ENCODE measurements at places on chromosomes 16 and 17.

DNA sequence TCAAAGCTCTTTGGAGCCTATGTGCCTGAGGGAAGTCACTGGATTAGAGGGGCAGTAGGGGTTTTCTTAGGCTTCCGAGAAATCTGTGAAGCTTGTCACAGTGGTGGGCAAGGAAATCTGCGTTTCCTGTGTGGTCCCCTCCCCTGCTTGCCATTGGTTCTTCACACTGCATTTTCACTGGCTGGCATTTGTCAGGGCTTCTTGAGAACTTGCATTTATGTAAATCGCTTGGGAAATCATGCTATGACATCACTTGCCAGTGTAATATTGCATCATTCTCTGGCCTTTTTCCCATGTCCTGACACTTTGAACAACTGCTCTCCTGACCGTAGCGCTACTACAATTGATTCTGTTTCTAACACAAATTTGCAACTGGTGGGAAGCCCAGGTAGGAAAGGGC is 1.8 kb downstream of the CACNG3 start:
- no peak for DNase-seq

DNA sequence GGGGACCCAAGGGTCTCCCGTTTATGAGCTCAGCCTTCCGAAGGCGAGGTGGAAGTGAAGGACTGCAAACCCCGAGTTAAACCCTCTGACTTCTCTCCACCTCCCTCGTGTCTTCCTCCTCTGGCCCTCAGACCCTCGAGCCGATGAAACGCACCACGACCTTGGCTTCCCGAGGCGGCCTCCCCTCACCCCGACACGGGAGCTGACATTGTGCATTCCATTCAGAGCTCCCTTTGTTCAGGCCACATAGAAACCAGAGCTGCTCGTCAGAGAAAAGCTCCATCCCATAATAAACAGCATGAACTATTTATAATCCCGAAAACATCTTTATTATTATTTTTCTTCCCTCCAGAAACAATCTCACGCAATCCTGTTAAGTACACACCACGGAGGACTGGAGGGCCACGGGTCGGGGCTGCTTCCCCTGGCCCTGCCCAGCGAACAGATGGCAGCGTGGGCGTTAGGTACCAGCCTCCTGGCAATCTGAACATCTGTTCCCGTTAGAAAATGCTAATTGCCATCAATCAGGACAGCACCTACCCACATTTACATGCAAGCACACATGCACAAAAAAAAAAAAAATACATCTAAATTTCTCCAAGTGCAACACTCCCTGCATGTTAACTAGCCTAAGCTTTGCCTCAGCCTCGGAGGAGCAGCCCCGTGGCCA is 145.7 kb downstream of the RBFOX3 start:
- no peak for DNase-seq

DNA sequence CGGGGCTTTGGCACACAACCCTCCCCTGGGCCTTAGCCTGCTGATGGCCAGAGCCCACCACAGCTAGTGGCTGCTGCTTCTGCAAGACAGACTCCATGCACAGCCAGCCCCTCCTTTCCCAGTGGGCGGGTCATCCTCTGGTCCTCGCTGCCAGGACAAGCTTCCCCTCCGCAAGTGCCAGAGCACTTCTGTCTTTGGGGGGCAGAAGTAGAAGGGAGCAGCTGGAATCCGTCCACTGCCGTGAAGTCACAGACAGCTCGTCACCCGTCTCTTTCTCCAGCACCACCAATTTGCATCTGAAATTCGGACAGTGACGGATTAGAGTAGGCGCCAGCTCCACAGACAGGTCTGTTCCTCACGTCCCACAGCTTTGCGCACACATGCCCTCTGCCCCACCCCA is 31.3 kb upstream of the NAT9 start:
- DNase-seq, result no peak

GRCh38 chr17:42141382-42141781 is 13.4 kb downstream of the RAB5C start:
- DNase-seq, result no peak

DNA sequence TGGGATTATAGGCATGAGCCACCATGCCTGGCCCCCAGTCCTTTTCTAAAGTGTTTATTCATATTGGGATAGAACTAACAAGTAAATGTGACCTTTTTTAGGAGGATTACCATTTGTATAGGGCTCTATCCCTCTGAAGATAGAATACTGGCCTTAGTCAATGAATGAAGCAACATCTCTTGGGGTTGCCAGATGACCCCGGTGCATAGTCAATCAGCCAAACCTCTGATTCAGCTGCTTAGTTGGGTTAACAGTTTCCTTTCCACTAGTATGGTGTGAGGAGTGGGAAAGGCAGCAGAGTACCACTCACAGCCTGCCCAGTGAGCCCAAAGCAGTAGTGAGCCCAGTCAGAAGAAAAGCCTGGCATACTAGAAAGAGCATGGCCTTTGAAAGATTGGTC is 94.6 kb upstream of the TBX2 start:
- no peak for DNase-seq

DNA sequence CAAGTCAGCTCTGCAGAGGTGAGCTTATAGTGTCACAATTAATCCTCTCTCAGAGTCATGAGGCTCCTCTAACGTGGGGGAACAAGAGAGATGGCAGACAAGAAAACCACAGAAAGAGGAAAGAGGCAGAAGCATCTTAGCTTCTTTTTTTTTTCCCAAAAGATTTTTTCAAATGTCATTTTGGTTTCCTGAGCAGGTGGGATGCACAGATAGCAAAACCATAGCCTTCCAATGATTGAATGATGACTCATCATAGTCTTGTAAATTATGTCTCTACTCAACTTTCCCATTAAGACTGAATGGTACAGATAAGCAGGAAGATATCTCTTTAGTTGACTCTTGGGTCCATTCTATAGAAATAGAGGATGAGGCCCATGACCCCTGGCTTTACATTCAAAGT is 162.8 kb upstream of the ZFHX3 start:
- DNase-seq, result no peak

DNA sequence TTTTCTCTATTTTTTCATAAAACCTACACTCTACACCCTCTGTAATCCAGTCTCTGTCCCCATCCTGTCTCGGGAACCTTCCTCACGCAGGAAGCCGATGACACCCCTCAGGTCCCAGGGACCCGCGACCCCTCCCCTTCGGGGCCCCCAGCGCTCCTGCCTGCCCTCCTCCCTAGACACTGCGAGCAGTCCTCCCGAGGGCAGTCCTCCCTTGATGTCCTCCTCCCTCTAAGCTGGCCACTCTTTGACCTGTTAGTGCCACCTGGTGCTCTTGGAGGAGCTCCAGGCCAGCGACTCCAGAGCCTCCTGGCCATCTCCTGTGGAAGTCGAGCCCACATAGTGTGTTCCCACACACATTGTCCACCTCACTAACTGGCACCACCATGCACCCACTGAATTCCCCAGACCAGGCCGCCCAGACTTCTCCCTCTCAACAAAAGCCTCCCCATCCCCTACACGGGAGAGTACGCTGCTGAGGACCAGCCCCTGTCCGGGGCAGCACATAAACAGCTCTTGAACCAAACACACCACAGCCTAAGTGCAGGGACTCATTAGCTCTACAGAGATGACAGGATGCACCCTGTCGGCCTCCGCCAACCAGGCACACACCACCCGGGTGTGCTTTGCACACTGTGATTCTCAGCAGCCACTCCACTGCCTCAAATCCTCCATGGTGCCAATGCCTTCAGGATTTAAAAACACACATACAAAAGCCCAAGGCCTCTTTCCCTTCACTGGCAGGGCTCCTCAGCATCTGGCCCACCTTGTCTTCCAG is 9.3 kb downstream of the OSBPL7 start:
- no peak for DNase-seq

GRCh38 chr16:51937771-51938170 is 609.2 kb downstream of the TOX3 start:
- no peak for DNase-seq

GRCh38 chr16:46753015-46753414 is 4.9 kb upstream of the MYLK3 start:
- no peak for DNase-seq

DNA sequence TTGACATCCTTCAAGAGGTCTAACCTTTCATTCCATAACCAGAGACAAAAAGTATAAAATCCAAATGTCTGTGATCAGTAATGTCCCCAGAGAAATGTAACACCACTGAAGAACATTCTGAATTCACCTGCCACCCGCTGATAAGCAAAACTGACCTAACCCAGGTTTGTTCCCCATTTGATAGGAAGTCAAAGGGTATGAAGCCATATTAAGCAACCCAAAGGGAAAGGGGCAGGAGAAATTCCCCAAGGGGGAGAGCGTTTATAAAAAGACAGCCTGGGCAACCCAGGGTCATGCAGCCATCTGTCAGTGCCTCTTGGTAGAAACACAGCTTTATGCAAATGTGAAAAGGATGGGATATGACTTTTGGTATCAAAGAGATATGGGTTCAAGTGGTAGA is 30.7 kb upstream of the PIK3R6 start:
- DNase-seq, result no peak

GRCh38 chr17:38436386-38436785 is 8.1 kb downstream of the ARHGAP23 start:
- DNase-seq, result no peak

DNA sequence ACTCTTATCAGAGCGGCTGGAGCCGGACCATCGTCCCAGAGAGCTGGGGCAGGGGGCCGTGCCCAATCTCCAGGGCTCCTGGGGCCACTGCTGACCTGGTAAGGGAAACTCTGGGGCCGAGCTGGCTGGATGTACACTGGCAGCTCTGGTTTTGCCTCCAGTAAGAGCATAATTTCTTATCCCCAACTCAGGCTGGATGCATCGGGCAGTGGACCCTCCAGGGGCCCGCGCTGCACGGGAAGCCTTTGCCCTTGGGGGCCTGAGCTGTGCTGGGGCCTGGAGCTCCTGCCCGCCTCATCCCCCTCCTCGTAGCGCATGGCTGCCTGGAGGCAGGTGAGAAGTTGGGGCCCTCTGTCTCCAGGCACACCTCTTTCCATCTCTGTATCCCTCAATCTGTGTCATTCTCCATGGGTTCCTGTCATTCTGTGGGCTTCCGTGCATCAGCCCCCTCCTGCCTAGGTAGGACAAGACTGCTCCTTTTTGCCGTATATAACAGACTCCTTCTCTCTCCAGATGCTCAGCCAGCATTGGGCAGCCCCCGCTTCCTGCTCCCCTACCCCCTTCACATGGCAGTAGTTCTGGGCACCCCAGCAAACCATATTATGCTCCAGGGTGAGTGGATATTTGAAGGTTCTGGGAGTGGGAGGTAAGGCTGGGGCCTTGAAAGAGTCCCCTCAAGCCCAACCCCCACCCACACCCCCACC is 9.4 kb upstream of the TMEM88 start:
- no peak for DNase-seq

DNA sequence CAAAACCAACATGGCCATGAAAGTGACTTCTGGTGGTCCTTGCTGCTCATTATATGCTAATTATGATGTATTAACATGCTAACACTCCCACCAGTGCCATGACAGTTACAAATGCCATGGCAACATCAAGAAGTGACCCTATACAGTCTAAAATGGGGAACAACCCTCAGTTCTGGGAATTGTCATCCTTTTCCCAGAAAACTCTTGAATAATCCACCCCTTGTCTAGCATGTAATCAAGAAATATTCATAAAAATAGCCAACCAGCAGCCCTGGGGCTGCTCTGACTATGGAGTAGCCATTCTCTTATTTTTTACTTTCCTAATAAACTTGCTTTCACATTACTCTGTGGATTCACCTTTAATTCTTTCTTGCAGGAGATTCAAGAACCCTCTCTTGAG is 35.9 kb downstream of the DNAJA2 start:
- DNase-seq, result no peak

GRCh38 chr17:79388556-79389295 is 222.1 kb downstream of the RBFOX3 start:
- no peak for DNase-seq

DNA sequence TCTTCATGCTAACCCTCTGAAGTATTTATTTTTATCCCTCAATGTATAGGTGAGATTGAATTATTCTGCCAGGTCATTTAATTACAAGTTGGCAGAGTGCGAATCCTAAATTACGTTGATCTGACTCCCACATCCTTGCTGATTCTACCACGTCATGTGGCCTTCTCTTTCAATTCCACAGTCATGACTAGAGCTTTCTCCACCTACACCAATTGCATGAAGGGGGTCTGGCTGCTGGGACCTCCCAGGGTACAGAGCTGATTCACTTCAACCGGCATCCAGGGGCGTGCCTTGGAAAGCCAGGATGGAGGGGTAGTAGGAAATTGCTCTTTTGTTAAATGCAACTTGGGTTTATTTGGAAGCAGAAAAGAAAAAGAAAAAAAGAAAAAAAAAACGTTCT is 41.1 kb upstream of the CDH13 start:
- no peak for DNase-seq

DNA sequence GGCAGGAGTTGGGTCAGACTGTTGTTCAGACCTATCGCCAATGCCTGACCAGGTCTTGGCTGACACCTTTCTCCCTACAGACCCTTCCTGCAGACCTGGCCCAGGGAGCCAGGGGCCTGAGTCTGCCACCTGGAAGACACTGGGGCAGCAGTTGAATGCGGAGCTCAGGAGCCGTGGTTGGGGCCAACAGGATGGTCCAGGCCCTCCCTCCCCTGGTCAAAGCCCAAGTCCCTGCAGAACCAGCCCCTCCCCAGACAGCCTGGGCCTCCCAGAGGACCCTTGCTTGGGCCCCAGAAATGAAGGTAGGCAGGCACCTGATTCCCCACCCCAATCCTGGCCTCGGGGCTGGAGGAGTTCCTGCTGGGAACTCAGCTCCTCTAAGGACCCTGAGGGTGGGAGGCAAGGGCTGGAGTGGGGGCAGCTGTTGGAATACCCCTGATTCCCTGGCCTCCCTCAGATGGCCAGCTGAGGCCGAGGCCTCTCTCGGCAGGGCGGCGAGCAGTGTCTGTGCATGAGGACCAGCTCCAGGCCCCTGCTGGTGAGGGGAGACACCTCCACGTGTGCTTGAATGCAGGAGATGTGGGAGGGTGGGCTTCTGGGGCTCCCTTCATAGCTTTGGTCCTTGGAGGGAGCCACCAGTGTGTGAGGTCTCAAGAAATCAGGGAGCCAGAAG is 3.6 kb downstream of the ACD start:
- DNase-seq, result no peak

DNA sequence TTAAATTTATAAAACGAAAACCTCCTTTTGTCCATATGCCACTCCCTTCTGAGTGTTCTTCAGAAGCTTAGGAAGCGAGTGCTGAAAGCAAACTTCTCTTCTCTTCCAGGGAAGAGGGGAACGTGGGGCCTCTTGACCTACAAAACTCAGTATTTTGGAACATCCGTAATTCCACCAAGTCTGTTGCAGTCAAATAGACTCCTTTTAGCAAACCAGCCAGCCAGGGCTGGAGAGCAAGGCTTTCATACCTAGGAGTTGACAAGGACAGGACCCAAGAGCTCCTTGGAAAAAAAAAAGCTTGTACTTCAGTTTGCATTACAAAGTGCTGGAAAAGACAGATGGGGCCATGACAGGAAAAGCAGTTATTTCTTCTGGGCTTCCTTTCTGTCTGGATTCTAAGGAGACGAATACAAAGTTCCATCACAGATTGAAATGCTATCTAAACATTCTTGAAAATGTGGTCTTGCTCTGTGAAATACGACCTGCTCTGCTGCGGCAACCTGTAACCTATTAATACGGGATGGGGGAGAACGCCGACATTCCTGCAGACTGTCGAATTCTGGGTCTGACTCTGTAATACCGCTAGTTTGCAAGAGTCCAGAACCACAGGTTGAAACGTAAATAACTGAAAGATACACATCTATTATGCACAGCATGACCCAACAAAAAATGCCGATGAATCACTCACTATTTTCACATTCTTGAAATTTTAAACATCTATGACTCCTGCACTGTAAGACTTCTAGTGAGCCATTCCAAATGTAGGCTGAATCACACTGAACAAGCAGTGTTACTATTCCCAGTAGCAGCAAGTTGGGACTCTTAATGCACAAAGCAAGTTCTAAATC is 20.6 kb downstream of the VPS53 start:
- DNase-seq, result no peak

Measured in stimulated activated CD4-positive, alpha-beta T cell treated with anti-CD3 and anti-CD28 coated beads, Interleukin-1b, Interleukin-23, amount 100 ng/mL, for 24 hours (primary cell).